ENCODE measurements at places on chromosomes 6 and 20. TPM values are rescaled to one million over a fixed set of nuclear protein-coding genes. Genes with fewer than 3 reads are reported as not detected.

DNA sequence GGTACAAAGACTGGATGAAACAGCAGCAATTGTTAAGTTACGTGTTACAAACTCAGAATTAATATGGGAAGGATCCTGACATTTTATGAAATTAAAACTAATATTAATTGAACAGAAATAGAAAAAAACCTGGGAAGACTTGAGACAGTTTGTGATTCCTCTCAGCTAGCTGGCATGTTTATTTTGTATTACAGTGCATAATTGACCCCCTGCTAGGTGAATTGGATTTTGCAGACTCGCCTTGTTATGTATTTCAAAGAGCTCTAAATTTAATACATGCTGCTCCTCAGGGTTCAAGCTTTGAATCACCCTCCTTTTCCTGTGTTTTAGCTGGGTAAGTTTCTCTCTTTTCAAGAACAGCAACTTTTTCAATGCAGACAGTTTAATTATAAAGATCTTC, 339.4 kb downstream of the PLCB1 start:
- H3K36me3 ChIP-seq, result no peaks in the 10 kb centered on the region
- H3K4me1 ChIP-seq, result no peaks in the 10 kb centered on the region
- H3K27me3 ChIP-seq, result no peaks in the 10 kb centered on the region

DNA sequence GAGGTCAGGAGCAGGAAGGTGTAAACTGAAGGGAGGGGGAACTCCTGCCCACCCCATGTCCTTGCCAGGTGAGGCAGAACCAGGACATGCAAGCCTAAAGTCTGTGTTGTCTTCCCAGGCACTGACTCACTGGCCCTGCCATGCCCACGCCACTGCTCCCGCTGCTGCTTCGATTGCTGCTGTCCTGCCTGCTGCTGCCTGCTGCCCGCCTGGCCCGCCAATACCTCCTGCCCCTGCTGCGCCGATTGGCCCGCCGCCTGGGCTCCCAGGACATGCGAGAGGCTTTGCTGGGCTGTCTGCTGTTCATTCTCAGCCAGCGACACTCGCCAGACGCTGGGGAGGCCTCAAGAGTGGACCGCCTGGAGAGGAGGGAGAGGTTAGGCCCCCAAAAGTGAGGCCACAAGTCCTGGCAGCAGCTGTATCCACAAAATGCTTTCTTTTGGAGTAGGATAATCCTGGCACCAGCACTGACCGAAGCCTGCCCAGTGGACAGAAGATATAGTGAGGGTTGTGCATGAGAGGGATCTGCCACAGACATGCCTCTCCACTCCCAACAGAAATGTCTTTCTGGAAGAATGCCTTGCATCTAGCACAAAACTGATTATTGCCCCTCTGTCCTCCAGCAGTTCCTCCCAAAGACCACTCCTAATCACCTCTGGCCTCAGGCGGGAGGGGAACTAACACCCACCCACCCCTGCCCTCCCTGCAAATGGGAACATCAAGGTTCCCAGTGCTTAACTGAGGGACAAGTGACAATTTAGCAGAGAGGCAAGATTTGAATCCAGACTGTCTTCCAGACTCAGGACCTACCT, 812 bp downstream of the MYMX start:
- H3K4me1 ChIP-seq, result peaks cover 4% of the 10 kb centered on the region
- DNase-seq, result no peak
- no peak overlapping the region for H3K4me3 ChIP-seq

GCNT2 gene
- 7.2 TPM for total RNA-seq

CDH26 gene
- total RNA-seq, result 3.2 TPM

PHIP gene
- total RNA-seq, result 42.9 TPM

RNGTT gene
- 19.3 TPM for total RNA-seq

DNA sequence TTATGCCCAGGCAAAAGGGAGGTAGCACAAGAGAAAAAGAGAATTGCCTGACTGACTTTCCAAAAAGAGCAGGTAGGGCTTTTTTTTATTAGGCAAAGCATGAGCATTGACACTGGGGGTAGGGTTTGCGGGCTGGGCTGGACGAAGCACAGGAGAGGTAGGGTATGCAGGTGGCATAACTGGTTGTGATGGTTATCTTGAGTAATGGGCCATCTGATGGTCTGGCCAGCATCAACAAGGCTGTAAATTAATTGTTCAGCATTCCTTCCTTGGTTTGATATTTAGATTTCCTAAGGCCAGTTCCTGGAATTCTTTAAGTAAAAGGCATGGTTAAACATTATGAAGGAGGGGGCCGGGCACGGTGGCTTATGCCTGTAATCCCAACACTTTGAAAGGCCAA, 13.9 kb upstream of the BFSP1 start:
- no peak overlapping the region for H3K4me3 ChIP-seq
- no peaks in the 10 kb centered on the region for H3K4me1 ChIP-seq
- no peaks in the 10 kb centered on the region for H3K36me3 ChIP-seq
- H3K27me3 ChIP-seq, result no peaks in the 10 kb centered on the region

- H3K27ac ChIP-seq, result no peak overlapping the region
- H3K27me3 ChIP-seq, result no peaks in the 10 kb centered on the region
- DNase-seq, result no peak
- no peaks in the 10 kb centered on the region for H3K4me1 ChIP-seq
- H3K36me3 ChIP-seq, result no peaks in the 10 kb centered on the region
These were observed 32.2 kb downstream of the PMEPA1 start for GRCh38 chr20:57677584-57677982.

- H3K4me3 ChIP-seq, result no peak overlapping the region
- no peaks in the 10 kb centered on the region for H3K4me1 ChIP-seq
- no peaks in the 10 kb centered on the region for H3K27me3 ChIP-seq
- DNase-seq, result no peak
- H3K36me3 ChIP-seq, result no peaks in the 10 kb centered on the region
These were observed 12.3 kb upstream of the SSTR4 start for GRCh38 chr20:23022849-23023248.

GRCh38 chr6:156849806-156850205, 72.6 kb downstream of the ARID1B start:
- no peaks in the 10 kb centered on the region for H3K27me3 ChIP-seq
- H3K36me3 ChIP-seq, result no peaks in the 10 kb centered on the region
- H3K27ac ChIP-seq, result no peak overlapping the region
- H3K4me1 ChIP-seq, result peaks cover 50% of the 10 kb centered on the region

CRISP3 gene
- not detected for total RNA-seq

DNA sequence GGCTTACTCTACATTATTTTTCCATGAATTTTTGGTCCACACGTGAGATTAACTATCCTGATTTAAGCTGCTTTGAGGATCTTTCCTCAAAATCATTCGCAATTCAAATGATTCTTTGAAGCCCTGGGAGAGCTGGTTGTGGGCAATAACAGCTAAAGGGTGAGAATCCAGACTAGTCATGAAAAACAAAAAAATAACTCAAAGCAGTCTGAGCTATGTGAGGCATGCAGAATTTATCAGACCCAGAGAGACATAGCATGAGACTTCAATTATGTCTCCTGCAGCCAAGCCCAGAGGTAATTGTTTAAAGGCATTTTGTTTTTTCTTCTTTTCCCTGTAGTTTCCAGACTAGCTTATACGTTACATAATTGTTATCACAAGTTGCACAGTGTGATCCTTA, 517.3 kb upstream of the PTCHD4 start:
- DNase-seq, result no peak
- H3K4me1 ChIP-seq, result no peaks in the 10 kb centered on the region
- no peaks in the 10 kb centered on the region for H3K27me3 ChIP-seq
- H3K27ac ChIP-seq, result no peak overlapping the region
- no peak overlapping the region for H3K4me3 ChIP-seq
- H3K36me3 ChIP-seq, result no peaks in the 10 kb centered on the region

GRCh38 chr20:36467076-36467999, 74.0 kb upstream of the MYL9 start:
- no peaks in the 10 kb centered on the region for H3K36me3 ChIP-seq
- peak overlapping the region; percentile 28 for H3K4me3 ChIP-seq
- peak overlapping the region; percentile 64 for H3K27ac ChIP-seq
- DNase-seq, result peak; percentile 59
- H3K4me1 ChIP-seq, result peaks cover 53% of the 10 kb centered on the region

DNA sequence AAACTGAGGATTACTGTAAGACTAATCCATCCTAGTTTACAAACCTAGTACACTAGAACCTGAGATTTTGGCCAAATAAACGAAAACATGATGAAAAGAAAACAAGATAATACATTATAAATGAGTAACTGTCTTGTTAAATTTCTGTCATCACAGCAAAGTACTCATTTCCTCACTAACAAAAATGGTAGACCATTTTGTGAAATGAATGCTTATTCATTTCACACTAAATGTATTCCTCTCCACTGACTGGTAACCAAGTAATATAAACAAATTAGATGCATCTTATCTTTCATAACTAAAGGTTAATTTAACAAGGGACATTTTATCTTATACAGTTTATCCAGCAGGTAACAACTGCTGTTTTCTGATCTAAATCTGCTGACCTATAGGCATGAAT, 143.7 kb downstream of the REV3L start:
- H3K27ac ChIP-seq, result no peak overlapping the region
- peaks cover 16% of the 10 kb centered on the region for H3K36me3 ChIP-seq
- DNase-seq, result no peak

DNA sequence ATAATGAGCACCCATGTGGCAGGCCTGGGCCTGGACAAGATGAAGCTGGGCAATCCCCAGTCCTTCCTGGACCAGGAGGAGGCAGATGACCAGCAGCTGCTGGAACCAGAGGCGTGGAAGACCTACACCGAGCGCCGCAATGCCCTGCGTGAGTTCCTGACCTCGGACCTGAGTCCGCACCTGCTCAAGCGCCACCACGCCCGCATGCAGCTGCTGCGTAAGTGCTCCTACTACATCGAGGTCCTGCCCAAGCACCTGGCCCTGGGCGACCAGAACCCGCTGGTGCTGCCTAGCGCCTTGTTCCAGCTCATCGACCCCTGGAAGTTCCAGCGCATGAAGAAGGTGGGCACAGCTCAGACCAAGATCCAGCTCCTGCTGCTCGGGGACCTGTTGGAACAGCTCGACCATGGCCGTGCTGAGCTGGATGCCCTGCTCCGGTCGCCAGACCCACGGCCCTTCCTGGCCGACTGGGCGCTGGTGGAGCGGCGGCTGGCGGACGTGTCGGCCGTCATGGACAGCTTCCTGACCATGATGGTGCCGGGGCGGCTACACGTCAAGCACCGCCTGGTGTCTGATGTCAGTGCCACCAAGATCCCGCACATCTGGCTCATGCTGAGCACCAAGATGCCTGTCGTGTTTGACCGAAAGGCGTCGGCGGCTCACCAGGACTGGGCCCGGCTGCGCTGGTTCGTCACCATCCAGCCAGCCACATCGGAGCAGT, 1.9 kb downstream of the FNDC11 start:
- no peaks in the 10 kb centered on the region for H3K27me3 ChIP-seq
- DNase-seq, result no peak
- no peaks in the 10 kb centered on the region for H3K36me3 ChIP-seq
- H3K4me1 ChIP-seq, result peaks cover 13% of the 10 kb centered on the region

DNA sequence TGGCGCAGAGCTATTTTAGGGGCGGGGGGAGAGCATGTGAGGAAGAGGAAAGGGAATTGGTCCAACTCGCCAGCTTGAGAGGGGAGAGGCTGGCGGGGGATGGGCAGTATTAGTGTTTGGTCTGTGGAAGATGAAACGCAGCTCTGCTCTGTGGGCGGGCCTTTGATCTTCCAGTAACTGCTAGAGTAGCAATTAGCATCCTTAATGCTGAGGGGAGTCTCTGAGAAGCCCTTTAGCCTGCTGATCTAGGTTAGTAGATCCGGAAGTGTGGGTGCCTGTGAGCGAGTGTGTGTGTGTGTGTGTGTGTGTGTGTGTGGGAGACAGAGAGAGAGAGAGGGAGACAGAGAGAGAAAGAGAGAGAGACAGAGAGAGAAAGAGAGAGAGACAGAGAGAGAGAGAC, 117.2 kb upstream of the BACH2 start:
- DNase-seq, result peak; percentile 67
- H3K27ac ChIP-seq, result no peak overlapping the region
- no peaks in the 10 kb centered on the region for H3K36me3 ChIP-seq
- no peaks in the 10 kb centered on the region for H3K27me3 ChIP-seq

GRCh38 chr6:87183687-87184086, 28.3 kb downstream of the ZNF292 start:
- no peaks in the 10 kb centered on the region for H3K36me3 ChIP-seq
- no peak overlapping the region for H3K27ac ChIP-seq
- no peak overlapping the region for H3K4me3 ChIP-seq
- peaks cover 9% of the 10 kb centered on the region for H3K4me1 ChIP-seq

TAGAP gene
- total RNA-seq, result 81.6 TPM

DNA sequence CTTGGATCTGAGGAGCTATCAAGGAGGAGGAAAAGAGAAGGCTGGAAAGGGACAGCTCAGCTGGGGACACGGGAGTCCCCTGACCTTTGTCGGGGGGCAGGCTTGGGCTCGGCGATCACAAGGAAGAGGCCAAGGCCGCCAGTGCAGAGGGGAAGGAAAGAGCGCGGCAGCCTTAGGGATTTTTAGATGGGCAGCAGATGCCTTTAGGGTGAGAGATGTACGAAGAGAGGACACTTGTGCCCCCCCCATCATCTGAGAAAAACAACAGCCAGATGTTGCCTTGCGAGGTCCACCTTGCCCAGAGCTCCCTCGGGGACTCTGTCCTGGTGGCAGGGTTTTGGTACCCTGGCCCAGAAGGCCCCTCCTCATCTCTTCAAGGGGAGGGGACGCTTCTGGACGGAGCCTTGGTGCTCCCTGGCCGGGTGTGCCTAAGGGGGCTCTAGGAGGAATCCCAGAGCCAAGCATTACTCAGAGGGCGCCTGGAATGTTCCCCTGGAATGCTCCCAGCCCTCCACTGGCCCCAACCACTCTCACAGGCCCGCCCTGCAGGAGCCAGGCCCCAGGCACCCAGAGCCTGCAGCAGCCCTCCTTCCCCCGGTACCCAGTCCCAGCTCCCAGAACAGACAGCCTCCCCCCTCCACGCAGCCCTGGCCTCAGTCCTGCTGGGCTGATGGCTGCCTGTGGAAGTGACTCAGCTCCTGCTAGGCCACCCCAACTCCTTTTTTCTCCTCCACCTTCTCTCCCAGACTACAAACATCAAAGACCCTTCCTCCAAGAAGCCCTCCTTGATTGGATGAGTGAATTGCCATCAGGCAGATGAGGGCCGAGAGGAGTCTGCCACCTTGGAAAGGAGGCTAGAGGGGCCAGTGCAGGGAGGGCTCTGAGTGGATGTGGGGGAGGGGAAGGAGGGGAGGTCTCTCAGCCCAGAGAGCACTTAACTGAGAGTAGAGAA, 1.8 kb downstream of the ADAM33 start:
- no peaks in the 10 kb centered on the region for H3K36me3 ChIP-seq
- DNase-seq, result no peak
- H3K27ac ChIP-seq, result no peak overlapping the region
- H3K4me1 ChIP-seq, result no peaks in the 10 kb centered on the region

LGSN gene
- not detected for total RNA-seq

BMP5 gene
- not detected for total RNA-seq
